ENCODE measurements at places on chromosomes 3 and 15.

- H3K27me3 ChIP-seq: no peaks in the 10 kb centered on the region
- no peaks in the 10 kb centered on the region for H3K36me3 ChIP-seq
- DNase-seq: no peak
- no peak overlapping the region for H3K4me3 ChIP-seq
These were observed 201.0 kb upstream of the BCL6 start for GRCh38 chr3:187946163-187946691.

GRCh38 chr3:4799266-4800256, 179.7 kb upstream of the BHLHE40 start:
- DNase-seq: no peak
- peak overlapping the region; percentile 22 for H3K27ac ChIP-seq
- H3K36me3 ChIP-seq: peaks cover 69% of the 10 kb centered on the region
- no peak overlapping the region for H3K4me3 ChIP-seq
- no peaks in the 10 kb centered on the region for H3K27me3 ChIP-seq

DNA sequence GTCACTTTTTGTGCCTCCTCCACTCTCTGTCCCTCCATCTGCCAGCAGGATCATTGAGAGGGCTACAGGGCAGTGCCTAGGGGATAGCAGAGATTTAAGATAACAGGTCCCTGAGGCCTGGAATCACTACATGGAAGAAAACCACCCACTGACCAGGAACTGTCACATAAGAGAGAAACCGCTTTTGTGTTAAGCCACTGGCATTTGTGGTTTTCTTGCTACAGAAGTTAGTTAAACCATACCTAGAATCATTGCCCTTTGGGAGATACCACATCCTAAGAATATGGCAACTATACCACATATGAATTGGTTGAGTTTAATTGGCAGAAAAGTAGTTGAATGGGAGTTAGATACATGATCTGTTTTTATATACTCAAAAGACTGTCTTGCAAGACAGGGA, 112.8 kb upstream of the LPP start:
- DNase-seq: no peak
- H3K4me3 ChIP-seq: no peak overlapping the region
- H3K27me3 ChIP-seq: no peaks in the 10 kb centered on the region
- no peaks in the 10 kb centered on the region for H3K36me3 ChIP-seq
- H3K4me1 ChIP-seq: peaks cover 19% of the 10 kb centered on the region

- peaks cover 8% of the 10 kb centered on the region for H3K4me1 ChIP-seq
- no peaks in the 10 kb centered on the region for H3K27me3 ChIP-seq
- no peak for DNase-seq
These were observed 50.9 kb upstream of the CHRNB4 start for GRCh38 chr15:78691851-78692421.

DNA sequence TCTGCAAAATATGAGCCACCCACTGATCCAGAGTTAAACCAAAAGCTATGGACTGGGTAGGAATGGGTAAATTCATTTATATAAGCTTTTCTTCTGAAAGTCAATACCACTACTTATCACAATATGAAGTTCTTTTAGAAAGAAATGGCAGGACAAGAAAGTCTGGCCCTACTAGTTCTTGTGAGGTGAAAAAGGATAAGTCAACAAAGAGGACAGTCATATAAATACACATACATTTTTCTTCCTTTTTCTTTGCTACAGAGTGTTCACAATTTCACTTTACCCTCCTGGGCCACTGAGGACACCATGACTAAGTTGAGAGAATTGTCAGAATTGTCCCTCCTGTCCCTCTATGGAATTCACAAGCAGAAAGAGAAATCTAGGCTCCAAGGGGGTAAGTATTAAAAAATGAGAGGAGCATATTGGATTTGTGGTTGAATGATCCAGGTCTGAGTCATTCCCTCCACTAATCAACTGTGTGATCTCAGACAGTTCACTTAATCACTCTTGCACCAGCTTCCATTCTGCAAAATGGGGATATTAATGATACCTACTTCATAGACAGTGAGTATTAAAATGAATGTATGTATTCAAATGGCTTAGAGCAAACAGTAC, 27.6 kb downstream of the ACP3 start:
- no peak for DNase-seq
- H3K27me3 ChIP-seq: peaks cover 7% of the 10 kb centered on the region
- H3K27ac ChIP-seq: no peak overlapping the region
- H3K4me1 ChIP-seq: peaks cover 19% of the 10 kb centered on the region
- no peak overlapping the region for H3K4me3 ChIP-seq
- no peaks in the 10 kb centered on the region for H3K36me3 ChIP-seq
